ENCODE measurements at places on chromosomes 4 and X.

DNA sequence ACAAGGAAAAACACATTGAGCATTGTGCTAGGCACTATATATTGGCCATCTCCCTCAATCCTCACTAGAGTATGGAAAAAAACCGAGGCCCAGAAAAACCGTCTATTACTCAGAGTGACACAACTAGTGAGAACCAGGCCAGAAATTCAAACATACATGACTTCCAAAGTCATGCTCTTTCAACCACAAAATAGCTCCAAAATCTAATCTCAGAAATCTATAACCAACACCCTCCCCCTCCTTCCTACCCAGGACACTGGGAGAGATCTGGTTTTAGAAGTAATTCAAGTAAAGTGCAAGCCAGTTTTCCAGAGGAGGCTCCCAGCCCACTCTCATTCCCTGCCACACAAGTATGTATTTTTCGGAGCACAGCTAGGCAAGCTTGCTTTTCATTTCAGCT is 7.6 kb downstream of the HS3ST1 start:
- no peak for DNase-seq

- DNase-seq: no peak
Measured at GRCh38 chrX:133966199-133966598, 19.2 kb downstream of the GPC3 start.

- DNase-seq: no peak
Measured at GRCh38 chr4:16443504-16444088, 217.3 kb upstream of the TAPT1 start.

DNA sequence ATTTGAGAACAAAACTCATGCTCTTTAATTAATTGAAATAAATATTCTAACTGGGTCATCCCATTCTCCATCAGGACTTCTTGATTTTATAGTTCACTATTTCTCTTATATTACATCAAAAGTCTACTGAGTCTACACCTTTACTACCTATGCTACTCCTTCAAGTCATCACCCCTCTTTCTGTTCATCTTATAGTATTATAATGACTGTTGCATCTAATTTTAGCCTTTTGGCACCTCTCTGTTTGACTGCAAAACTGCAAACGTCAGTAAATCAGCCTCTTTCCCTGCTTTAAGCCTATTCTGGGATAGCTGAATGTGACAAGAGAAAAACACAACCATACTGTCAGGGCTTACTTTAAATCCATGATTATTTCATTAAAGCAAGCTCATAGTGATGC is 639.1 kb downstream of the GABRG1 start:
- no peak for DNase-seq

DNA sequence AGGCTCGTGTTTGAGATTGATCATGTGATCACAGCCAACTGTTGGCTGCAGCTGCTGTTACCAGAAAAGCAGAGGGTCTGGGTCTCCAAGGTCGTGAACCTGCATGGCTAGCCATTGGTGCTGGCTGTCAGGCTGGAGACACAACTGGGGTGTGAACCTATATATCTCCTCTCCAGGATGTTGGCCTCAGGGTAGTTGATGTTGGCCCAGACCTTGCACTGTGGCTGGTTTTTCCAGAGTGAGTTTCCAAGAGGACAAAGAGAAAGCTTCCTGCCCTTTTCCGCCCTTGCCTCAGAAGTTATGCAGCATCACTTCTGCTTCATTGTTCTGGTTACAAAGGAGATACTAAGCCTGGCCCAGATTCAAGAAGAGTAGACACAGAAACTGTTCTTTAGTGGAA is 607.8 kb upstream of the HS3ST1 start:
- DNase-seq: no peak

- no peak for DNase-seq
Measured at GRCh38 chrX:150643271-150643670, 49.9 kb upstream of the MTMR1 start.

DNA sequence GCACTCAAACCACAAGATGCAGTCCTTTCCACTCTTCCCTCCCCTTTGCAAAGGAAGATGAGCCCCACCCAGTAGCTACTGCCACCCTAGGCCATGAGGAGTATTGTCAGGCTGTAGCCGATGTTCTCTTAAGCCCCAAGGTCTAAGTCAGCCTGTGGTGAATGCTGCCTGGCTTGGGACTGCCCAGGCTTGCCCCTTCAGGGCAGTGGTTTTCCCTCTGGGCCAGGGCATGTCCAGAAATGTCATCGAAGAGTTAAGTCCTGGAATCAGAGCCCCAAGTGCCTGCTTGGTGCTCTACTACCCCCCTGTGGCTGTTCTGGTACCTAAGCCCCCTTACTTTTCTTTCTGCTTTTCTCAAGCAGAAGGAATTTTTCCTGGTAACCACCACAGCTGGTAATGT is 11.8 kb upstream of the PGK1 start:
- DNase-seq: no peak

- no peak for DNase-seq
Measured at GRCh38 chr4:81724925-81725329, 253.2 kb upstream of the RASGEF1B start.

All from activated gamma-delta T cell (primary cell).